Stimulated activated CD4-positive, alpha-beta T cell treated with anti-CD3 and anti-CD28 coated beads, Interleukin-1b, Interleukin-23, amount 100 ng/mL, for 1 hour (primary cell): ENCODE measurements at places on chromosomes 4 and X.

- DNase-seq: no peak
These were observed 809.0 kb downstream of the FAT4 start for GRCh38 chr4:126123611-126124325.

DNA sequence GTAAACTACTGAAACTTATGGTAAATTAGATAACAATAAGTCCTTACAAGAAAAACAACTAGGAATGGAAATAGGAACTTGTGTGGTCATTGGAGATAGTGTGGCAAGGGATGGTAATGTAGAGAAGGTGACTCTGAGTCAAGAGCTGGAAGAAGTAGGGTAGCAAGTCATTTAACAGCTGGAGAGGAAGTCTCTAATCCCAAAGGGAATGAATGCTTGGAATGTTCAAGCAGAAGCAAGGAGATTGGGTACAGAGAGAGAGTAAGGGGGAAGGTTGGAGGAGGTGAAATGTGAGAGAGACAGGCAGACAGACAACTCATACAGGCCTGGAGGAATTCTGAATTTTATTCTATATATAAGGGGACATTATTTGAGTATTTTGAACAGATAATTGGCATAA is 260.6 kb upstream of the MAD2L1 start:
- DNase-seq: no peak

DNA sequence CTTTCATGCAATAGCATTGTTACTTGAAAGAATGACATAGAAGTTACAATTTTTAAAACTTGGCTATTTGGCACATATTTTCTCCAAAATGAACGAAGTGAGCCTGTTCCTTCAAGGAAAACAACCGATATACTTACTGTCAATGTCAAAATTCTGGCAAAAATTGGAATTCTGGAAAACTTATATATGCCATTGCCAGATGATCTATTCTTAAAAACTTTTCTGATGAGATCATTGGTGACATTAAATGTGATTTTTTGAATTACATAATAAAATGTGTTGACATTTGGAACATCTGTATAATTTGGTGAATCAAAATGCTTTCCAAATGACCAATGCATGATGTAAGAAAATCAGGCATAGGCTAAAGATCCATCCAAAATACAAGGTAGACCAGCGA is 209.0 kb downstream of the SCFD2 start:
- no peak for DNase-seq

DNA sequence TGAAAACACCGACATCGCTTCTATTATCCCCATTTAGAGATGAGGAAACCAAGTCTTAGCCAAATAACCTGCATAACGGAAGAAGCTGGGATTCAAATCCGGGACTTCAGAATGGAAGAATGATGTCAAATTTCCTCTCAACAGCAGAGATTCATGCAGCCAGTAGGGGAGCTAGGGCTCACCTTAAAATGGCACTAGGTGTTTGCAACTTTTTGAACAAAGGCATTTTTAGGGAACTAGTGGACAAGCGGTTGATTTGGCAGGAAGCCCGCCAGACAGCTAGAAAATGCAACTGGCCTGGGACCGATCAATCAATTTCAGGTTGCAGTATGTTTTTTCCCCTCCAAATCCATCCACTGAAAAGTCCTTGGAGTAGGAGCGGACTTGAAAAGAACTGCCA is 224.2 kb downstream of the PTTG2 start:
- DNase-seq: no peak

DNA sequence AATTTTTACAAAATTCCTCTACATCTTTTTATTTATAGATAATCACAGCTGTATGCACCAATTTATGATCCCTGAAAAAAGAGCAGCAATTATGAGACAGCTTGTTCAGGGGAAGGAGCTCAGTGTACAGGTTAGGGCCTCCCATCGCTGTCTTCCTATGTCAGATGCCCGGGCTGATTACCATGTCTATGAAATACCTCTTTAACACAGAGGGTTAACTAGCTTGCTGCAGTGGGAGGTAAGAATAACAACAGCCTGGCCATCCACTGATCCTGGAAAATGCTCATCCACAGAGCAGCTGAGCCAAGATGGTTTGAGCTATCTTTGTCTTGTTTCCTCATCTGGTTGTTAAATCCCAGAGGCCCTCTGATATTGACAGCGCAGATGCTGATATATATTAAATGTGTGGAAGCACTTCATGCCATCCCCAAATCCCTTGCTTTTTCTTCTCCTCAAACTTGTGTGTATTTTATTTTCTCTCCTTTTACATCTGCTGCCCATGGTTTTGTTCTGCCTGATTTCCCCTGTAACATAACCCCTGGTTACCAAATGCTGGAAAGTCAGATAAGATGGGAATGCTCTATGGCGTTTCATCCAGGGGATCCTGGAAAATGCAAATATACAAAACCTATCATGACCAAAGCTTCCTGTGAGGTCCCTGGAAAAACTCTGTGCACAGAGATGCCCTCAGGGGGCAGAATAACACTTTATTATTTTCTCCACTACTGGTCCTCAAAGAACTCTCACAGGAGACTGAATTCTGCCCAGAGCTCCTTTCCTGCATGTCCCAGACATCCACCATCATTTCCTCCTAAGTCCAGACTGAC is 85.8 kb upstream of the PUDP start:
- no peak for DNase-seq

DNA sequence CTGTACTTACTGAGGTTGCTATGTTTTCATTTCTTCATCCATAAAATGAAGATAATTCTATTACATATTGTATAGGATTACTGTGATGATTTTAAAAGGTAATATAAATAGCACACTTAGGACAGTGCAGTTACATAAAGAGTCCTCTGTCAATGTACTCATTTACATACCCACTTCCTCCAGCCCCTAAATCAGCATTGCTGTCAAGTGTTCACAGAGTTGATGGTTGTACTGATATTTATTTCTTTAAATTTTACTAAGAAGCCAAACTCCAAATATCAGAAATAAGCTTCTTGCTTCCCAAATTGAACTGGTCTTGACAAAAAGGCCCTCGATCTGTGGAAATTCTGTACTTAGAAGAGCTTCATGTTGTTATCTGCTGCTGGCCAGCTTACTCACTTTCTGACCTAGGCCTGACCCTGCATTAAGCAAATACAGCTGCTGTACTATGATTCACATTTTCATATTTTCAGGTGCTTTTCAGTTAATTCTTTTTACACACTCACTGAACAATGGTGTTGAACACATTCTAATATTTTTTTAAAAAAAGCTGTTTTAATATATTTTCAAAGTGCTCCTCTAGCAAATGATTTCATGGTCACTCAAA is 259.6 kb downstream of the UNC5C start:
- DNase-seq: no peak

- no peak for DNase-seq
These were observed 100.9 kb upstream of the IGFBP7 start for GRCh38 chr4:57211131-57211530.

GRCh38 chrX:16258882-16259281 is 91.6 kb downstream of the MAGEB17 start:
- DNase-seq: no peak

GRCh38 chrX:77502951-77503525 is 55.8 kb downstream of the FGF16 start:
- no peak for DNase-seq

GRCh38 chrX:70998411-70999027 is 67.6 kb upstream of the SLC7A3 start:
- no peak for DNase-seq

DNA sequence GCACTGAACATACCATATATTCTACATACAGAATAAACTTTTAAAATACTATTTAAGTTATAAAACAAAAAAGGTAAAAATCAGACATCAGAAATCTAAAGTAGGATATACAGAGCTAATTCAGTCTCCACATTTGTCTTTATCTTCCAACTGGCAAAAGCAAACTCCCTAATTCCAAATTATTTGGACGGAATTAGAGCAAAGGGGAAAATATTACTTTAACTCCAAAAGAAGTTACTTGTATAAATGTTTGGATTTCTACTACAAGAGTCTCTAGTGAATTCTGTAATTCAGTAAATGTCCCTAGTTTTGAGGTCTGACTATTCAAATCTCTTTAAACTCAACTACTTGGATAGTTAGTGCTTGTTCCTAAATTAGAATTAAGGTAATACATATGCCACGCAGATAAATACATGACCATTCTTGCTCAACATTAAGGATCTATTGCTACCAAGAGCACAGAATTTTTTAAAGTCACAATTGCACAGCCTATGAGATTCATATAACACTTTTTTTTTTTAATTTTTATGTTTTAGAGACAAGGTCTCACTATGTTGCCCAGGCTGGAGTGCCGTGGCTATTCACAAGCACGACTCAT is 7.3 kb downstream of the ZNF280C start:
- DNase-seq: no peak

DNA sequence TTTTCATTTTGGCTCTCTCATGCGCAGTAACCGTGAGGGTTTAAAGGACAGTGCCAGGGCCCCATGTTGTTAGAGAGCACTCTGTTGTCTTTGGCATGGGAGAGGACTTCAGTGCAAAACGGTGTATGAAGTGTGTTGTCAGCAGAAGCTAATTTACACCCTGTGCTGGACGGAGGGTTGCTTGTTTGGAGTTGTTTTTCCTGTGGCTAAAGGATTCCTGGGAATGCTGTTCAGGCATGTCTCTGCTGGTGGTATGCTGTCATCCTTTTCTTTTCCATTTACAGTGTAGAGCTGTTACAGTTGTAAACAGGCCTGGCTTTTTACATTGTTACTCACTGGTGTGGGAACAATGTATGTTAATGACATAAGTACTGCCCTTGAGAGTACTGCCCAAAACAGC is 206.3 kb downstream of the CBR4 start:
- no peak for DNase-seq

DNA sequence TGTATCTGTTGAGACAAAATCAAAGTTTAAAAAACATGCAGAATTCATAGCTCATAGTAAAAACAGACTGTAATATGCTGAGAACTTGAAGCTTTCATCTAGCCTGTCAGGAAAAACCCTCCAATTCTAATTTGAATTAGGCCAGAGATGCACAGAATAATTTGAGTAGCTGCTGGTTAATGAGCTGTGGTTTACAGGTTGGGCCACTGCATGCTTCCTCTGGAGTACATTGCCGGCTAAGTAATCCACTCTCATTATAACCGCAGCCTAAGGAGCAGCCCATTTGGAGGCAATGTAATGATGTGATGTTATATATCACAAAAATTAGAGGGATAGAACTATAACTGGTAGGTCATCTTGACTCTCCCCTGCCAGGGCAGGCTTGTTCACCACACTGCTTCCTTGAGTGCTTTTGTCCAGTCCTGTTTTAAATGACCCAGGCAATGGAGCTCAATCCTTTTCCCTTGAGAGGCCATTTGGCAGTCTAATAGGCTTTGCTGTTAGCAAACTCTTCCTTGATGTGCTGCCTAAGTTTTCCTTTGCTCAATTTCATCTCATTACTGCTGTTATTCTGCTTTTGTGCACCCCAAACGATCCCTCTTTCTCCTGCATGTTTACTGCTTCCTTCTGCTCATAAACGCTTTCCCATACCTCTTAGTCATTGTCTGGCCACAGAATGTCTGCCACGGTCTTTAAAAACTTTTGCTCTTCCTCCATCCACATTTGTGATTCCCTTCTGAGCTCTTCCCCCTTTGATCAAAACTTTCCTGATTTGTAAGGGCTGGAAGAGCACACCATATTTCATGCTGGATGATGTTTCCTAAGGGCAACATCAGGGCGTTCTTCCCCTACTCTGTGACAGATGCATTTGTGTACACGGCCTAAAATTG is 230.9 kb downstream of the C4orf33 start:
- DNase-seq: no peak

DNA sequence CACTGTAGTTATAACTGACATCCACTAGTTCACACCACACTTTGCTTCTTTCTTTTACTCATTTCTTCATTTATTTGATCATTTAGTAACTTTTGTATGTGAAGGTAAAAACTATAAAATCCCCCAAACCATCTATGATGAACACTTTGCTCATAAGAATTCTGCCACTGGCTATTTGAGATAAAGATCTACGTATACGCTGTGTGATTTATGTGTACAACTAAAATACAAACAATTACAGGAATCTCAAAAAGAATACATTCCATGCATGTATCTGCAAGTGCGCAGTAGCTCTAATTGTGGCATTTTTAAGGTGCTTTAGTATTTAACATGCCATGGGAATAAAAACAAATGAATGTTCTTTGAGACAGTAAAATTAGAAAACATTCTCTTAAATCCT is 156.9 kb upstream of the NAP1L5 start:
- DNase-seq: no peak

DNA sequence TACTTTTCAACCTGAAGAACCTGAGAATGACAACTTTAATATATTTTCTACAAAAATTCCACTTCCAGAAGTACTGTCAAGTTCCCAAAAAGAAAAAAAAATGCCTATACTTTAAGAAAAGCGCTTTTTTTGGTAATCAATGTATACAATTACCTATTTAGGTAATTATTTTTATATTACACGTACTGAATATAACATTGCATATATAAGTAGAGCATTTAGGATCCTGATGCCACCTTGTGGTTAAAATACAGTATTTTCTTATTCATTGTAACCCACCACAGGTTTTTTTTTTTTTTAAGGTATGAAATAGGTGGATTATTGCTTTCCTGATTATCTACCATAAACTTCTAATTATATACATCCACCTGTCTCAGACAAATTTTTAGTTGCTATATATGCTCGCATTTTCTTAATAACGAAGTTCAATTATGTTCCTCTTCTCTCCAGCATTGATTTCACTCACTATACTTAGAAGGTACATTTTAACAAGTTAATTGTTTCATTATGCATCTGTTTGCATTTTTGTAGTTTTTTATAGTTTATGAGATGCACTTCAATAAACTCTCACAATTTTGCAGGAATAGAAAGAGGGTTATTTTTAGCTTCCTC is 5.2 kb downstream of the MAP9 start:
- DNase-seq: no peak

GRCh38 chrX:153974003-153974725 is 1.6 kb downstream of the TMEM187 start:
- DNase-seq: no peak

- no peak for DNase-seq
These were observed 180.2 kb downstream of the PALLD start for GRCh38 chr4:168677063-168677462.

DNA sequence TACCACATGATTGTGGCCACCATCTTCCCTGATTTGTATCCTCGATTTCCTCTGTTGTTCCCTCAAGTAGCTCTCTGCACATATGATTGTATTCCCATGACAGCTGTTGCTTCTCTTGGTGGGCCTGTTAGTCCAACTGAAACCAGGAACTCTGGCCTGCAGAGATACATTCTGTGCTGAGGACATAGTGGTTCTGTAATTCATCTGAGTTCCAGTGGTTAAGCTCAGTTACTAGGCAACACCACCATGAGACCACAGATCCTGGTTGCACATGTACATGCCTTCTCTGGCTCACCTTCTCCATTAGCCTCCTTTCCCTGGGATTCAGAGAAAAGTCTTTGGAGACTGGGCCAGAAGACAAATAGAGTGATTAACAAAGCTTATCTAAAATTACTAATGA is 172.1 kb upstream of the SLC7A11 start:
- no peak for DNase-seq

DNA sequence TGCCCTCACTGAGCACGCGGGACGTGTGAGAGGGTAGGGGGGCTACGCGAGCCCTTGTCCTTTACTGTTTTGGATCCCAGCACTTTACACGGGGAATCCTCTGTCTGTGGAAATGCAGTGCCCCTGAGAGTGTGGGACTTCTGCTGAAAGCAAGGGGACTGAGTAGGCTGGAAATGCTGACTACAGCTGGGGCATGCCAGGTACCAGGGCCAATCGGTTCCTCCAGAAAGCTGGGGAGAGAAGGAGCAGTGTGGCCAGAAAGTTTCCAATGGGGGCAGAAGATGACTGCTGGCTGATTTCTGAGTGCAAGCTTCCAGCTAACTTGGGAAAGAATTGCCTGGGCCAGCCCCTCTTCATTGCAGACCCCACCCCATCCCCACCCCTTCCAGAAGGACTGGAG is 1.5 kb downstream of the NHSL2 start:
- DNase-seq: no peak

GRCh38 chr4:40750461-40751258 is 905 bp downstream of the NSUN7 start:
- DNase-seq: no peak
